A549 (cell line): ENCODE measurements at places on chromosomes 7 and 10.
A peak's percentile ranks its signal among the peaks of the same experiment; 100 is the strongest.

GRCh38 chr7:132815696-132816311 is 239.5 kb upstream of the PLXNA4 start:
- no peak for DNase-seq

- DNase-seq, result no peak
Observed at GRCh38 chr7:73555411-73555982, 2.0 kb downstream of the BCL7B start.

DNA sequence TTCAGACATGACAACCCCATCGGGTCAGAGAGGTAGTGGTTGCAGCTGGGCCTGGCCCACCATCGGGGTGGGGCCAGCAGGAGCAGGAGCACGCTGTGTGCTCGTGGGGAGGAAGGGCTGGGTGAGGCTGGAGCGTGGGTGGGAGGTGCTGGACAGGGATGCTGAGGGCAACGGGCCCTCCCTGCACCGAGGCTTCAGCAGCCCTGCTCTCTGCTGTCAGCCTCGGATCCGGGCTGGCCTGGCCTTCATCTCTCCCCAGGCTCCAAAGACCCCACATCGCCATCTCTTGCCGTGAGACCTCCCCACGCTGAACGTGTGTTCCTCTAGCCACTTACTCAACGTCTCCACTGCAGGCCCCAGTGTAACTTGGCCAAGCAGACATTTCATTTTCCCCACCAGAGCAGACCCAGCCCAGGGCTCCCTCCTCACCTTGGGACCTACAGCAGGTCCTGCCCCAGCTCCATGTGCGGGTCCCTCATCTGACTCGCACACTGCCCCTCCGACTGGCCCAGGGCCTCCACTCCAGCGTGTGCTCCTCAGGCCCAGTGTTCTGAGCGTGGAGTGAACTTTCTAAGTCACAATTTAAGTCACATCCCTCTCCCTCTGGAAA is 462.4 kb downstream of the DNAJB6 start:
- no peak for DNase-seq

DNA sequence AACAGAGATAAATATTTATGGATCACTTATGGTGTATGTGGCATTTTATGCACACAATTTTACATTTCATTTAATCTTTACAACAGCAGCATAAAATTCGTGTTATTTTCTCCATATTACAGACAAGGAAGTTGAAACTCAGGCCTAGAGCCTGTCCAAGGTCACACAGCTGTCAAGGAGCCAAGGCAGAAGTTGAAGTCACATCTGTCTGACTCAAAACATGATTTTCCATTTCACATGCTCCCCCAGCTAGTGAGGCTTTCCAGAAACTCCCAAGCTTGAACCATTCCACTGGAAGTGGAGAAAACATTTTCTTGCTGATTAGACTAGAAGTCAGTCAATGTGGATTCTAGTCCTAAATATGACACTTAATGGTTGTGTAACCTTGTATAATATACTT is 110.5 kb downstream of the HECTD2 start:
- no peak for DNase-seq

DNA sequence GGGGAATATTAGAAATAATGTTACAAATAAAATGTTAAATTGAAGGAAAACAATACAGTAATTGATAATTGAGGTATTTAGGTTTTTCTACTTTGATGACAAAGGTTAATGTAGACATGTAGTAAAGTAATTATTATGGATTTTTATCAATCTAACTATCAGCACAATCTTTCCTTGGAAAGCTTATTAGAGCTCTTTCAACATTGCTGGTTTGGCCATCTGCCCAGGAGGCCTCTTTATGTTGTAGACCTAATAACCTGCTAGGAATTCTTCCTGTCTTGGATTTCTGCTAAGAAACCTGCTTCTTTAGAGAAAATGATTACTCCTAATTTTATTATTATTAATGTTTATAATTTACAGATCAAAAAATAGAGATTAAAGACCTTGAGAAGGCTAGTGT is 78.9 kb downstream of the CHRM2 start:
- no peak for DNase-seq

- peak; percentile 73 for DNase-seq
Observed at GRCh38 chr10:114694752-114695151, 36.7 kb upstream of the ABLIM1 start.

- DNase-seq, result no peak
Observed at GRCh38 chr10:84798312-84798711, 469.9 kb downstream of the CCSER2 start.
